Mucosa of gallbladder (tissue), 1 donor: ENCODE measurements at places on chromosomes 5 and 9. TPM values are rescaled to one million over a fixed set of nuclear protein-coding genes. Genes with fewer than 3 reads are reported as not detected.

The ROPN1L gene
- 0.26 TPM for total RNA-seq

The C5orf58 gene
- 0.52 TPM for total RNA-seq

The PDE8B gene
- total RNA-seq: 29.4 TPM

The CA9 gene
- 777 TPM for total RNA-seq

The GRIA1 gene
- not detected for total RNA-seq

The IFT74 gene
- 19.9 TPM for total RNA-seq

The FBN2 gene
- 3.5 TPM for total RNA-seq

The GDNF gene
- total RNA-seq: 1.2 TPM

The PCDHA4 gene
- total RNA-seq: 8.0 TPM

The CCDC180 gene
- 4.0 TPM for total RNA-seq

The HSPA5 gene
- 363 TPM for total RNA-seq

The MRPS30 gene
- total RNA-seq: 45.1 TPM
